ENCODE measurements at places on chromosomes 5 and 9.
A peak's percentile ranks its signal among the peaks of the same experiment; 100 is the strongest.

DNA sequence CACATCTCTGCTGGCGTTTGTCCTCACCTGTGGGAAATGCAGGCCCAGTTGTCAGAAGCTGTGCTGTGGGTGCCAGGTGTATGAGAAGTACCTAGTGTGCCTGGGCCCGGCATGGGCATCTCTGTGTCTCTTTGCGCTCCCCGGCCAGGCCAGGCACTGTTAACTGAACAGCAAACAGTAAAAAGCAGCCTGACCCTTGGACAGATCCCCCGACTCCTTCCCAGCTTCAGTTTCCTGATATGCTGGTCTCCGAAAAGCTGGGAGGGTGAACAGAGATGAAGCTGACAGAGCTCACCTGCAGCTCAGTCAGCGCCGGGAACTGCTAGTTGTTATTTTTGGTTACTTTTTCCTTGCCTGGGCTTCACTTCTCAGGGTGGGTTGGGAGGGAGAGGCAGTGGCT lies 28.9 kb downstream of the RXRA start:
- no peak for DNase-seq

DNA sequence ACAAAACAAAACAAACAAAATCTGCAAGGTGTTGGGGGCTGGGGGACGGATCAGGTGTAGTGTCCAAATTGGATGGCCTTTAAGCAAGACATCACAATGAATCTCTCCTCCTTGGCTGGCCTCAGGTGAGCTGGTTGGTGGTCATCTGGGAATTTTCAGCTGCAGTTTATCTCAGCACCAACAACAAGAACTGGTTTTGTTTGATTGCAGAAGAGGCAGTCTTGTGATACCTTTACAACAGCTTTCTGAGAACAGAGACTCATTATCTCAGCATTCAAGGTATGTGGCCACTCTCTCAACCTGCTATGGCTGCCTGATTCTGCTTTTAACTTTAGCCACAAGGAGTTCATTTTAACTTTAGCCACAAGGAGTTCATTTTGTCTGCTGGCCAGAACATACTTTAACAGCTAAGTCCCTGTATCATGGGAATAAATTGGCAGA lies 1543.4 kb downstream of the EFNA5 start:
- no peak for DNase-seq

DNA sequence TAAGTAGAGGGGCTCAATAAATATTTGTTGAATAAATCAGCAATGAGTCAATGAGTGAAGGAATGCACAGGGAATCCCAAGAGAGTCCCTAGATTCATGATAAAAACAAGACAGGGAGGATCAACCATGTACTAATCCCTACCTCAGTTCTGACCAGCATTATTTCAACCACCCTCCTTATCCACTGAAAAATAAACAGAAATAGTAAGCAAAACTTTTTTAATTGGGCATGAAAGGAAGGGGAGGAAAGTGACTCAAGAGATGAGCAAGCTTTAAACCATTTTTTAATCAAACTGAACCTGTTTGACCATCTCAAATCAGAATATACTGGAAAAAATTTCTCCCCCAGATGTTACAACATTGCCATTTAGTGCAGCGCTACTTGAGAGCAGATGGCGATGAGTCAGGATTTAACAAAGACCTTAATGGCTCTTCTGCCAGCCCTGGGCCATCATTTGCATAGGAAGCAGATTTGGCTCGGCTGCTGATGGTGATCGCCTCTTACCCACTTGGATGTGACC lies 194.8 kb upstream of the SLC30A5 start:
- DNase-seq: no peak

- no peak for DNase-seq
These were observed 615.5 kb upstream of the CHD1 start for GRCh38 chr5:99544356-99544755.

GRCh38 chr5:2170761-2171160 lies 288.0 kb upstream of the IRX4 start:
- no peak for DNase-seq

DNA sequence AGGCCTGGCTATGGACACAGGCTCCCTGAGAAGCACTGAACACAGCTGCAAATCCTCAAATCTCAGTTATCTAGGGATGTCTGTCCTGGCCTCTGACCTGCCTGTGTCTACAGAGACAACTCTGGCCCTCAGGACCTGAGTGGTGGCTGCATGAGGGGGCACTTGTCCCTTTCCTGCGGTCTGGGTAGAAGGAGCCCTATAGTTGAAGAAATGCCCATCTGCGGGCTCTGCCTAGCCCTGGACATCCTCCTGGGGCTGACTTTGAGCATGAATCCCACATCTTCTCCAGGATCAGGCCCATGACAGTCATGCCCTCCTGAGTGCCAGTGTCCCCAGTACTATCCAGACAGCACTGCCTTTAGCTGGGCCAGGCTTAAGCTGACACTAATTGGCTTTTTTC lies 10.0 kb downstream of the DNAJB5 start:
- DNase-seq: no peak

GRCh38 chr5:61293873-61294272 lies 38.2 kb upstream of the ZSWIM6 start:
- DNase-seq: no peak

DNA sequence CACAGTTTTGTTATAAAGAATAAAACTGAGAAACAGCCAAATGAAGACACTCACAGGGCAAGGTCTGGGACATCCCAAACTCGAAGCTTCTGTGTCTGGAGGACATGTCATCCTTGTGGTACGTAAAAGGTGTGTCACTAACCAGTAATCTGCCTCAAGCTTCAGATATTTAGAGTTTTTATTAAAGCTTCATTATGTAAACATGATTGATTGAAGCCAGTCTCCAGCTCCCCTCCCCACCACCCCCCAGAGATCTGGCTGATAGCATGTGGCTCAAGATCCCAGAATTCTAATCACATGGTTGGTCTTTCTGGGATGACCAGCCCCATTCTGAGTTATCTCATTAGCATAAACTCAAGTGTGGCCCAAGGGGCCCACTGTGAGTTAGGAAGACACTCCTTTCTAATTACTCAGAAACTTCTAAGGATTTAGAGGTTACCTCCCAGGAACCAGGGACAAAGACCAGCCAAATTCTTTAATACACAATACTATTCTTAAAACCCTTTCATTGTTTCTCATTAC lies 31.4 kb upstream of the ERAP1 start:
- no peak for DNase-seq

- DNase-seq: no peak
These were observed 46.8 kb upstream of the NRARP start for GRCh38 chr9:137348769-137349470.

GRCh38 chr9:133874060-133874657 lies 118.0 kb downstream of the VAV2 start:
- DNase-seq: no peak

GRCh38 chr5:128093368-128093767 lies 9.8 kb downstream of the SLC12A2 start:
- DNase-seq: no peak

- no peak for DNase-seq
These were observed 1.5 kb downstream of the TOR2A start for GRCh38 chr9:127733614-127734013.

DNA sequence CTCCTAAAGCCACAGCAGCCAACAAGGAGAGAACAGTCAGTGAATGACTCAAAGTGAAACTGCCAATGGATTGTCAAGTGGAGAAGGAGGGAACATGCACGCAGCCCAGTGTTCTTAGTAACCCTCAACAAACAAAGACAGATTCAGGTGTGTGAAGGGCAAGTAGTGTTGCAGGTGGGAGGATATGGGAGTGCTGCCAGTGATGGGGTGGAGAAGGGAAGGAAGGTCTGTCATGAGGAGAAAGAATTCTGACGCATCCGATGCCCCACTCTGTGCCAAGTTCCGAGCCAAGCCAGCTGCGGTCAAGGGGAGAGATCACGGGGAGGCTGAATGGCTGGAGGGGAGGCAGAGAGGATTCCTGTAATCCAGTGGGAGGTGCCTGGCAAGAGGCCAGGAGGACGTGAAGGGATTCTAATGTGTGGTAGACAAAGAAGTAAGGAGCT lies 56.5 kb downstream of the CAST start:
- no peak for DNase-seq

DNA sequence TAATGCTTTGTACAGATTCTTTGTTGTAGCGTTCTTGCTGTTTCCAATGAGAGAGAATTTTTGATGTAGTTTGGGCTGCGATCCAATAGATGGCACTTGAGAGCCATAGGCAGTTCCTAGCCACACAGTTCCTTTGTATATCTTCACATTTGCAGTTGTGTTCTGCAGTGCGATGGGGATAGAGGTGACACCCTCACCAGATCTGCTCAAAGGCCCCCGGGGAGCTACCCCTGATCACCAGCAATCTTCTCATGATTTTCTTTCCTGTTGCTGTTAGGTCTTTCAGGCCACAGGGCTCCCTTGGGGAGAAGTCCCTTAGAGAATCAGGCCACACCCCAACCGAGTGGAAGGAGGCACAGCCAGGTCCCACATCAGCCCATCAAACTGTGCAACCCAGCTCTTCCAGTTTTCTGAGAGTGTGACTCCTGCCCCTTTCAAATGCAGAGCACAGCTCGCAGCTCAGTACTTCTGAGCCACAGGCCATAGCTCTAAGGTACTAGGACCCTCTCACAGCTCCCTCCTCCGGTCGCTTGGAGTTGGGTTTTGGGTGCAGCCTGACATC lies 353.7 kb downstream of the SLCO4C1 start:
- DNase-seq: no peak

- no peak for DNase-seq
These were observed 154.0 kb downstream of the MCTP1 start for GRCh38 chr5:95130941-95131340.

DNA sequence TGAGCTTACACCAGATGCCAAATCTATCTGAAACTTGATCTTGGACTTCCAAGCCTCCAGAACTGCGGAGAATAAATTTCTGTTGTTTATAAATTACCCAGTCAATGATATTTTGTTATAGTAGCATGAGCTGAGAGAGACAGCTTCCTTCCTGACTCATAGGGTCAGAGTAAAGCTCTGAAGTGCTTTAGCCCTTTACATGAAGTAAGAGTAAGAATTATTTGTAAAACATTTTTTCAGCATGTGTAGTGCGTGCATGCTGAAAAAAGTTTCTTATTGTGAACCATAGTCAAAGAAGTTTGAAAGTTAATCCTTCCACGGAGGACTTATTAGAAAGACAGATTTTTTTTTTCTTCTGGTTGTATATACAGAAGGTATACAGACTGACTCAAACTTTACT lies 172.4 kb downstream of the DMRT2 start:
- no peak for DNase-seq

DNA sequence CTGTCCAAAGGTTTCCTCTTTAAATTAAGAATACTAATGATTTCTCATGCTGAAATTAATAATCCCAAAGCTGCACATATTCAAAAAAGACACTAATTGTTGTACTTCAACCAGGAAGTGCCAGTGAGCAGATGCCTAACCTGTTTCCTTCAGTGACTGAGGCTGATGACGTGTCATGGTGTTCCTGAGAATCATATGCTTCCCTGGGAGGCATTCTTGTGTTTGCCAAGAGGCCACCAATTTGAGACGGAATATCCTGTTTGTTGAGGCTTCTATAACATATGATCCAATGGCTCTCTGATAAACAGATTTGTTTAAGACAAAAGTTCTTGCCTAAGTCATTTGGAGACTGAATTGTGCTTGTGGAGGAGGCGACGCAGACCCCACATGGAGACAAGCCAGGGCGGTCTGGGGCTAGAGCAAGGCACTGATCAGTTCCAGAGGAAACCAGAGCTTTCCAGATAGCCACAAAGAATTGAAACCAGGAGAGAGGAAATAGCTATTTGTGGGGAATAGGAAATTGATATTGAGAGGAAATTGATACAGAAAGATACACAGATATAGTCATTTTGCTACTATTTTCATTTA lies 66.4 kb upstream of the ZNF608 start:
- no peak for DNase-seq

- no peak for DNase-seq
These were observed 36.5 kb upstream of the SAP30L start for GRCh38 chr5:154409230-154409840.

DNA sequence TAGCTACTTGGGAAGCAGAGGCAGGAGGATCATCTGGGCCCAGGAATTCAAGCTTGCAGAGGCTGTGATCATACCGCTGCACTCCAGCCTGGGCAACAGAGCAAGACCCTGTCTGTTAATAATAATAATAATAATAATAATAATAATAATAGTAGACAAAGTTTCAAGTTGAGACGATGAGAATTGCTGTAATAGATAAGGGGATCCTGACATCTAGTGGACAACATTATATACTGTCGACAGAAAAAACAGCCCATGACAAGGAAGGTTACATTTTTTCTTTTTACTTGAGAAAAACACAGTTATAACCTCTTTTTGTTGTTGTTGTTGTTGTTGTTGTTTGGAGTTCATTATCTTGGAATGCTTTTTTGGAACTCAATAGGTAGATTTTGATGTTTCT lies 35.3 kb downstream of the NDFIP1 start:
- peak; percentile 11 for DNase-seq

- DNase-seq: no peak
These were observed 82.8 kb downstream of the INSYN2B start for GRCh38 chr5:169897481-169897880.

GRCh38 chr9:86946201-86947145 lies 833 bp downstream of the GAS1 start:
- peak; percentile 60 for DNase-seq

DNA sequence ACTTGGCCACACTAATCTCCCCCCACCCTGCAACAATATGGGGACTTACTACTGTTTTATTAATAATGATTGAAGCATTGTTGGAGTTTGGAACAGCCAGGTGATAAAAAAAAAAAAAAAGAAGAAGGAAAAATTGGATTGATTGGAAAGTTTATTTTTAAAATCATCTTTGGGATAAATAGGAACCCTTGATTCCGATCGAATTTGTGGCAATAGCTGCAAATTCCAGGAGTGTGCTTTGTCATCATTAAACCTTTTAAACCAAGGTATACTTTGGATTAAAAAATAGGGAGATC lies 907 bp upstream of the NR2F1 start:
- DNase-seq: no peak

- DNase-seq: no peak
These were observed 42.5 kb upstream of the GLRX start for GRCh38 chr5:95864944-95865504.
